Hematopoietic multipotent progenitor cell (in vitro differentiated cells): ENCODE measurements at places on chromosomes 7 and 10. TPM values are rescaled to one million over a fixed set of nuclear protein-coding genes. Genes with fewer than 3 reads are reported as not detected.

Gene ATP6V0E2
- 39.3 TPM for total RNA-seq

DNA sequence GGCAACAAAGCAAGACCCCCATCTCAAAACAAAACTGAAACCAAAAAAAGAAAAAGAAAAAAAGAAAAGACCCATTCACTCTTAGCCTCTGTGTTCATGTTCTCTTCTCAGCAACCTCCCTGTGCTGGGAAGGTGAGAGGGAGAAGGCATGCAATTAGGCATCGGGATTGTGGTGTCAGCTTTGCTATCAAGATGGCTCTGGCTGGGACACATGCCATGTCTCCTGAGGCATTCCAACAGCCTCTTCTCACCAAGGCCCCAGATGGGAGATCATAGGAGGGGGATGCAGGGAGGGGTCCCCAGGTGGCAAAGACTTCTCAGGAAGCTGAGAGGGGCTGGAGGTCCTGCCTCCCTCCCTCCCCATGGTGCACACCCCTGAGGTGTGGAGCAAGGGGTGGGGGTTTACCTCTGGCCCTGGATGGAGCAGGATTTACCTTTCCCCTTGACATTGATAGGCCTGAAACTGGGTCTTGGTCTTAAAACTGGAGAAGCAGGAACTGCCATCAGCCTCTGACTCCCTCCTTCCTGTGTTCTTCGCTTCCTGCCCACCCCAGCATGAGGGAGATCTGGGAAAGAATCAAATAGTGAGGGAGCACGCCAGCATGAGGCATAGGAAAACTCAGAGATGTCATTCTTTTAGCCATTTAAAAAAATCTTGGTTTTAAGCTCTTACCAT lies 96.2 kb upstream of the DUSP5 start:
- DNase-seq = no peak

GRCh38 chr10:112706577-112706976 lies 243.5 kb upstream of the TCF7L2 start:
- no peak for DNase-seq

GRCh38 chr7:76269895-76270294 lies 32.6 kb upstream of the HSPB1 start:
- no peak for DNase-seq

GRCh38 chr10:46550795-46551700 lies 5.4 kb downstream of the GPRIN2 start:
- DNase-seq = no peak

DNA sequence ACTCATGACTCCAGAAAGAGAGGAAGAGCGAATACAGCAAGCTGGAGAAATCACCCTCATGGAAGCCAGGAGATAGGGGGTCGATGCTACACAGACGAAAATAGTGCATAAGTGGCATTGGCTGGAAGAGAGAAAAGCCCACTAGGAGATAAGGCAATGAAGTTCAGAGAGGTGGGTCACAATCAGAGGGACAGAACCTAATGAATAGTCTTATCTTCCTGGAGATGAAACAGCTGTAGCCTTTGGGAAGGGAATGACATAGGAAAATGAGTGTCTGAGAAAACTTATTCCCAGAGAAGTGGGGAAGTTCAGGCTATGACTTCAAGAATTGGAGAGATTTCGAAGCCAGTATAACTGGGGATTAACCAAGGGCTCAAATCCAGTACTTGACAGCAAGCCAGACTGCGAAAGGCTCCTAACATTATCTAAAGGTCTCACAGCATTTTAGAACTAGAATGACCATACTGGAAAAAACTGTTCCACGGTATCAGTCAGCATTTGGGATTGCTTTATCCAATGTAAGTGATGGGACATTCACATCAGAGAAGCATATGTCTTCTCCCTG lies 211.1 kb downstream of the ZNF365 start:
- DNase-seq = no peak

- DNase-seq = no peak
These were observed 101.6 kb downstream of the SORBS1 start for GRCh38 chr10:95459446-95460045.

- no peak for DNase-seq
These were observed 46.9 kb upstream of the FMC1 start for GRCh38 chr7:139294241-139294640.

- DNase-seq = no peak
These were observed 4.5 kb downstream of the BBIP1 start for GRCh38 chr10:110914431-110914830.

DNA sequence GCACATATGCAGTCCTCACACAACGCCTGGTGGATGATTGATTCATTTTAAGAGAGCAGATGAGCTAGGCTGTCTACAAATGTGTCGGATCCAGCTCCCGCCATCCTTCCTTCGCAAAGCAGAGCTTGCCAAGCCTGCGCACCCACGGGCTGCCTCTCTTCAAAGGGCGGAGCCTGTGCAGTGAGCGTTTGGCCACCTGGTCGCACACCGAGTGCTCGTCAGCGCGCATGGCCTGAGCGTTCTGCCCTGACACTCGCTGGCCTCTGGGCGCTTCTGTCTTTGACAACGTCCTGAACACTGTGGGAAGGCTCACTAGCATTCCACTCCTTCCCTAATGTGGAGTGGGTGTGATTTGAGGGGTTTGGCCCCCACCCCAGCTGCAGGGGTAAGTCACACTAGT lies 47.1 kb upstream of the TMEM72 start:
- peak; percentile 32 for DNase-seq

- DNase-seq = no peak
These were observed 150.3 kb upstream of the FAM20C start for GRCh38 chr7:41917-42565.

GRCh38 chr10:79487296-79488194 lies 24.8 kb upstream of the EIF5AL1 start:
- no peak for DNase-seq

- DNase-seq = no peak
These were observed 85.4 kb downstream of the NEURL1 start for GRCh38 chr10:103578782-103579382.
